ENCODE measurements at places on chromosomes 1 and 21. TPM values are rescaled to one million over a fixed set of nuclear protein-coding genes. Genes with fewer than 3 reads are reported as not detected.

DNA sequence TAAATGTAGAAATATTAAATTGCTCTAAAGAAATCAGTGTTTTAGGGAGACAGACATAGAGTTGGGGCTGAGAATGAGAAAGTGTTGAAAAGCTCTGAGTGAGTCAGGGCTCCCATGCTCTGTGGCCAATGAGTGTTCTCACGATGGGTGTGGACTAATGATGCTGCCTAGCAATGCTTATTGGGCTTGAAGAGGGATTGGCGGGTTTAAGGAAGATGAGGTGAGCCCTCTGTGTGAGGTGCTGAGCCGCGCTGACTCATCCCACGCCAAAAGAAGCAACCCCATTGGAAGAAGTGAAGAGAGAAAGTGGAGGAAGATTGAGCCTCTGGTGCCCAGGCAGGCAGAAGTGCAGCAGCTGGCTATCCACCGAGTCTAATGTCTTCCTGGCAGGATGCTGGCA lies 65.1 kb upstream of the DPT start:
- no peak for DNase-seq

ELAVL4 gene
- not detected for total RNA-seq

NMNAT2 gene
- total RNA-seq: 16.4 TPM

TMEM61 gene
- 0.30 TPM for total RNA-seq

Measured in Caco-2 (cell line).